ENCODE measurements at places on chromosomes 11 and 22.

- ATAC-seq, result no peak
Measured at GRCh38 chr11:46073632-46074031, 47.6 kb downstream of the PHF21A start.

DNA sequence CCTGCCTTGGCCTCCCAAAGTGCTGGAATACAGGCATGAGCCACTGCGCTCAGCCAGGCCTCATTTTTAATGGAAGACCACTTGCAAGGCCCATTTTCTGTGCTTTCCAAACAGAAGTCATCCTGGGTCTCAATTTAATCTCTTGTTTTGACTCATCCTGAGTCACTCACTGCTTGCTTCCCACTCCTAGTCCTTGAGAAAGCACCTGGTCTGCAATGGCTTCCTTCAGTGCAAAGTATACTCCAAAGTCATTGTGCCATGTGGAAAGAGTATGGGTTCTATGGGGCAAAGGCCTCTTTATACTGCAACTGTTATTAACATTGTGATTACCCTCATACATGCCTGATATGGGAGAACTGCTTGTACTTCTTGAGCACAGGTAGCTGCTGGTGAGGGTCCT, 18.3 kb upstream of the SLC5A1 start:
- ATAC-seq, result no peak

- ATAC-seq, result no peak
Measured at GRCh38 chr22:49300241-49300640, 527.4 kb downstream of the BRD1 start.

DNA sequence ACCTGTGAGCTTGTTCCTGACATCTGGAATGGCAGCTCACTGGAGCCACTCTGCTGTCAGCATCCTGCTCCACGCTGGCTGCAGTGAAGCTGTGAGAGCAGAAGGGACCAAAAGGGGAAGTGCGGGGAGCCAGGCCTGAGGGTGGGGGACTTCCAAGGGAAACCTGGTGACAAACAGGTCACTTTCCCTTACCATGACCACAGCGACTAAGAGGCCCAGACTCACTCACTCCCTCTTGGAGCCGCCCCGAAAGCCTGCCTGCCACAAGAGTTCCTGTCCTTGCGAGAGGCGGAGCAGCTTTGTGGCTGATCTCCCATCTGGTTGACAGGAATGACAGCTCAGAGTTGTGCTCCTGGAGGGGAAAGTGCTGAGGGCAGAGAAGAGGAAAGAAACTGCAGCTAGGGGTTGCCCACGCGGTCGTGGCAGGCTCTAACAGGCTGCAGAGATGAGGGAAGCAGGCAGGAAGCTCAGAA, 183.8 kb upstream of the NTM start:
- no peak for ATAC-seq

DNA sequence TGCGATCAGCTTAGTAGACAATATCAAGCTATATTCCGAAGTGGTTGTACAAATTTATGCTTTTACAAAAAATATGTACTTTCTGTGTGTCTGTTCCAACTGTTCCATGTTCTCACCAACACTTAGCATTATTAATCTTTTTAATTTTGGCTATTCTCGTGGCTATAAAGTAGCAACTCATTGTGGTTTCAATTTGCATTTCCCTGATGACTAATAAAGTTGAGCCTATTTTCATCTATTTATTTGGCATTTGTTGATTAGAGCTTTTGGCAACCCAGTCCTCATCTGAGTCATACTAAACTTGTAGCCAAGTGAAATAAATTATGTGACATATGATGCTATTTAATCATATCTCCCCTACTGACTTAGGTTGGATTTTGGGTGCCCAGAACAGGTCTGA, 115.9 kb downstream of the FBXO7 start:
- no peak for ATAC-seq

DNA sequence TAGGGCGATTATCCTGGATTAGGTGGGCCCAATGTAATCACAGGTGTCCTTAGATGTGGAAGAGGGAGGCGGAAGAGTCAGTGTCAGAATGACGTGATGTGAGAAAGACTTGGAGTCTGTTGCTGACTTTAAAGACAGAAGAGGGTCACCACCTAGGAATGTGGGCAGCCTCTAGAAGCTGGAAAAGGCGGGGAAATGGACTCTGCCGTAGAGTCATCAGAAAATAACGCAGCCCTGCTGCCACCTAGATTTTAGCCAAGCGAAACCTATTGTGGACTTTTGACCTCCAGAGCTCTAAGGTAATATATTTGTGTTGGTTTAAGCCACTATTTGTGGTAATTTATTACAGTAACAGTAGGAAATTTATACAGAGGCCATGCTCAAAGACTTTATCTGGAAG, 4.8 kb downstream of the DDX10 start:
- no peak for ATAC-seq

GRCh38 chr22:50486561-50487289, at the start of gene MIOX:
Gene MIOX (plus strand): TSS chr22:50486859. CDS start chr22:50486898, 39 bp downstream.
- peak; percentile 19 for ATAC-seq

- ATAC-seq, result no peak
Measured at GRCh38 chr11:58739725-58740430, 8.1 kb upstream of the GLYAT start.

GRCh38 chr22:35039625-35040024, 26.3 kb upstream of the ISX start:
- ATAC-seq, result 0 out of 3 replicates have a peak, but pooled peaks have one; percentile 37

DNA sequence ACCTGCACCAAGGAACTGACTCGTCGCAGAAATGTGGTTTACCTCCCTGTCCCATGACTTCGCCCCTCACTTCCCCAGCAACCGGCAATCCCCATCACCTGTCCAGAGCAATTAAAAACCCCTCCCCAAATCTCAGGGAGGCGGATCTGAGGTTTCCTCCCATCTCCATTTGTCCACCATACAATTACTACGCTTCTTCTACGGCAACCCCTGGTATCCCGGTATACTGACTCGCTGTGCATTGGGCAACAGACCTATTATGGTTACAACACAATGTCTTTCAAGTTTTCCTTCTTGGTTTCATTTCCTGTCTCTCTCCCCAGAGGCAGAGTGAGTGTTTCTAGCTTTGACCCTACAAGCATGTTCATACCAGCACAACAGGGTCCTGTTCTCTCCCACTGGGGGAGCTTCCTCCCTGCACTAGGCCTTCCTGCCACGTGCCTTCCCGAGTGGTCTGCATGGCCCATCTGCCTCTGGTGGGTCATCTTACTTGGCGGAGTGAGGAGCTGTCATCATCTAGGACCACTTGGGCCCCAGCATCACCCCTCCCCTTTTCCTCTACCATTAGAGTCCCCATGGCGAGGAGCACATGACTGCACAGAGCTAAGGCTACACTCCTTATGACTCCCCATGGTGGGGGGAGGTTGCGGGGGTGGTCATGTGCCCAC, 30.3 kb upstream of the NAP1L4 start:
- no peak for ATAC-seq

- peak; percentile 46 for ATAC-seq
Measured at GRCh38 chr11:1336836-1337646, 27.6 kb upstream of the TOLLIP start.

DNA sequence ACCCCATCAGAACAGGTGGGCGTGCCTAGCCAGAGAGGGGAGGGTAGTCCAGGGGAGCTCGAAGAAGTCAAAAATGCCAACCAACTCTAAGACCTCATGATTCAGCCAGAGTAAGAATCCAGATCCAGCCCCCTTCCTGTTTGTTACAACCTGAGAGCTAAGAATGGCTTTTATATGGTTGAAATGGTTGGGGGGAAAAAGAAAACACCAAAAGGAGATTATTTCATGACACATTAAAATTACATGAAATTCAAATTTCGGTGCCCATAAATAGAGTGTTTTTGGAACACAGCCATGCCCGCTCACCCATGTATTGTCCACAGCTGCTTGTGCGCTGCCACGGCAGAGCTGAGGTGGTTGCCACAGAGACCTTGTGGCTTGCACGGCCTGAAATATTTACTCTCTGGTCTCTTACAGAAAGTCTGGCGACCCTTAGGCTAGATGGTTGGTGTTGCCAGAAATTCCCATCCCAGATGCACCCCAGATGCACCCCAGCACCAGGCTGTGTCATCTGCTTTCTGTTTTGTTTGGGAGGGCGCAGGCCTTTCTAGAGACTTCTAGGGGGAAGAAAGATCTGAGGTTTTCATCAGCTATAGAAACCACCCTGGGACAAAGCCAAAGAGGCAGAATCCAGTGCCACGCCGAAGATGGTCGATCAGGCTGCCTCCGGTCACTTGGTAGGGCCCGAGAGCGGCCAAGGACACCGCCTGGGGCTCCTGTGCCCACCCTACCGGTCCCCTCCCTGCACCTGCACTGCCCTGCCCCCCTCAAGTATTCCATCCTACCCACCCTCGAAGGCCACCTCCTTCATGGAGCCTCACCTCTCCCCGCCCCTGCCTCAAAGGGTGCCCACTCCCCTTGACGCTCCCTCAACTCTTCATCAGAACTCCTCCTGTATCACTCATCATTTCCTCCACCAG, 80.2 kb downstream of the DSCAML1 start:
- no peak for ATAC-seq

- ATAC-seq, result no peak
Measured at GRCh38 chr11:69467196-69467595, 14.3 kb upstream of the LINC01488 start.

GRCh38 chr11:132910011-132910760, 622.1 kb downstream of the OPCML start:
- ATAC-seq, result no peak

GRCh38 chr11:80196932-80197554, 756.2 kb upstream of the TENM4 start:
- ATAC-seq, result no peak

GRCh38 chr11:10483174-10483573, 28.1 kb downstream of the AMPD3 start:
- ATAC-seq, result no peak

DNA sequence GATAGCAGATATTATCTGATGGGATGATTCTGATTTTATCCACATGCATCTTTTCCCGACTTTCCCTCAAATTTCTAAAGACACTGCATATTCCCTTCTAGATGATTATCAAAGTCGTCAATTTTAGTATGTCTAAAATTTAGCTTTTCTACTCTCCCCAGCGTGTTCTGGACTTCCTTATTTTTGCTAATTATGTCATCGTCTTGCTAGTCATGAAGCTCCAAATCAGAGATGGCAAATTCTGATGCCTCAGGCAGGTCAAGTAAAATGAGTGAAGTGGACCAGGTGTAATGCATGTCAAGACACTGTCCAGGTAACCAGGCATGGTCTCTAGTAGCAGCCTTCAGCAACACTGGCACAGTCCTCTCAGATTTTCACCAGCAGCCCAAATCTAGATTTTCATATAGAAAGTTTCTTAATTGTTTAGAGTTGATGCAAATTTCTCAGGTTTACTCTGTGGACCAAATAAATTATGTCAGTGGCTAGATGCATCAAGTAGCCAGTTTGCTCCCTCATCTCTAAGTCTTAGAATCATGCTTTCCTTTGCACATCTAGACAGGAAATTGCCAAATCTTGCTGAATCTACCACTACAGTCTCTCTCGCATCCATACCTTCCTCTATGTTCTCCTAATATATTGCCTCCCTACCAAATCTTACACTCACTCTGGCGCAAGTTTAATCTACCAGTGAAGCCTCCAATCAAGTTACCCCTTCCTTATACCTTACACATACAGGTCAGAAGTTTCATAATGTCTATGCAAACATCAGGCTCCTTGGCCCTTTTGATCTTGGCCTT, 10.6 kb downstream of the HSD17B12 start:
- ATAC-seq, result no peak

DNA sequence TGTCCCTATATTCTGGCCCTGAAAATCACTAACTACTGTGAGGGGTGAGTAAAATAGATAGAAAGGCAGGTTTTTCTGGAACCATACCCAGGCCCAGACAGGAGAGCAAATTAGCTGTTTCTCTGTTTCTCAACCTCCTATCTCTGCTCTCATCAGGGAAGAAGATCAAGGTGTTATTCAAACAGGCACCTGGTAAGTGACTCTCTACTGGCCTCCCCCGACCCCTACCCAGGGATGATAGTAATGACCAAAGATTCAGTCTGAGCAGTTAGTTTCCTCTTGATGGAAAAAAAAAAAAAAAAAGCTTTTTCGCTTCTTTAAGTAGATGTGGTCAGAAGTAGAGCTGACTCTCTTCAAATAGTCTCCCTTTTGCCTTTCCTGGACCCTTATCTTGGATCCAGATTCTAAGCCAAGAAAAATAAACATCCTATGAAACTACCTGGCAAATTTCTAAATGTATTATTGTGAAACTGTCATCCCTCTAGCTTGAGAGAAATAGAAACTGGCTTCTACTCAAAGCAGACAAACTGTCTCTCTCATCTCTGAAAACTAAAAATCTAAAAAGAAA, 9.9 kb downstream of the LRRC4C start:
- no peak for ATAC-seq

- peak; percentile 40 for ATAC-seq
Measured at GRCh38 chr11:125263268-125263790, 98.8 kb downstream of the PKNOX2 start.

Data from SK-N-SH treated with all-trans-retinoic acid at 6 μM for 48 hours (cell line).